Thoracic aorta (tissue), 2 donors: ENCODE measurements at places on chromosomes 16 and 17.

- no peak for DNase-seq
These were observed 10.0 kb downstream of the TUFM start for GRCh38 chr16:28835864-28836760.

- DNase-seq = no peak
These were observed 218 bp downstream of the TNRC6C start for GRCh38 chr17:77958716-77959125.

GRCh38 chr17:57422574-57423164 lies 166.3 kb downstream of the MSI2 start:
- peak; percentile 40 for DNase-seq

GRCh38 chr16:23960081-23960885 lies 124.5 kb downstream of the PRKCB start:
- DNase-seq = no peak

DNA sequence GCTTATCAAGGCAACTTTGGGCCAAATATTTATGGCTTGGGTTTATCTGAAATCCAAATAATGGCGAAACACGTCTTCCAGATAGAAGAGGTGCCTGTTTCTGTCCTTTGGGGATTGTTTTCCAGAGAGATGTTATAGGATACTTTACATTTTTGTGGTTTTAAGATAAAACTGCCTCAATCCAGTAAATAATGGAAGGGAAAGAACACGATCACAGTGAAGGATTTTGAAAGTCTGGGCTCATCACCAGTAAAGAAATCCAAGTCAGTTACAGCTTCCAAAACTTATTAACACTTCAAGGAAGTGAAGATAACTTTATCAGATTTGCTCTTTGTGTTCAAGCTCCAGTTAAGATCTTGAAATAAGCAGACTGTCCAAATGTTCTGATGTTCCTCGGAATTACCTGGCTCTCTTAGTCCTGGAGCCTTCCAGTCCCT lies 30.1 kb downstream of the DNAH2 start:
- DNase-seq = no peak

DNA sequence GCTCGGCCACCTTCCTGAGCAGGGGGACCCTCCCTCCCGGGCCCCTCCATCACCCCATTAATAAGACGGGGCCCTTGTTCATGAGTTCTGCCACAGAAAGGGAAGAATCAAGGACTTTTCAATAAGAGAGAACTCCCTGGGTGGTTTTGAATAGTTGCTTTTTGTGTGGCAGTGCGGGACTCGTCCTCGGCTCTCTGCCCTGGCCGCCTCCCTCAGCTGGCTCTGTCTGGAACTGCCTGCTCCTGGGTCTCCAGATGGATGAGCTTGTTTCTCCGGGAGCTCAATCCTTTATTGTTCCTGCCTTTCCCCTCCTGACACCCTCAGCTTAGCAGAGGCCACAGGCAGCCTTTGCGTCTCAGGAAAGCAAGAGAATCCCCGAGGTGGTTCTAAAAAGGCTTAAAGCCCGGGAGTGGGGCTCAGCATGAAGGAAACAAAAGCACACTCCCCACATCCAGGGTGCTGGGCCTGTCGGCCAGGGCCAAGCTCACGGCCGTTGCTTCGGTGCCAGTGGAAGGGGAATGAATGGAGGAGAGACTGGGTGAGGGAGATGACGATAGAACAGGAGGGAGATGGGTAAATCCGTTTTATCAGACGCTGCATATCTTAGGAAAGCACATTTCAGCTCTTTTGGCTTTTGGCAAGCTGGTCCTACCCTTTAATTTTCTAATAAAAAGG lies 60.2 kb downstream of the RAI1 start:
- DNase-seq = no peak

DNA sequence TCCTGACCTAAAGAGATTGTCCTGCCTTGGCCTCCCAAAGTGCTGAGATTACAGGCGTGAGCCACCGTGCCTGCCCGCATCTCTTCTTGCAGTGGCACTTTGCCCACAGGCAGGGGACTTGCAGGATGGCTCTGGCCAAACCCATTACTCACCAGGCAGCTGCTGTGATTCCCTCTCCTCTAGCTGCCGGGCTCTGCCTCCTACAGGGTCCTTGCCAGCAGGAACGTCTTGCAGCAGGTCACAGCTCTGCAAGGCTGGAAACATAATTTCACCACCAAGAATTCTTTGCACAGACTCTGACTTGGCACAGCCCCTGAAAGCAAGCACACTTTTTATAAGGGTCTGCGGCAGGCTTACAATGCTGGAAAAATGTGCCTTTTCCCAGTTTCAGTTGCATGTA lies 20.3 kb downstream of the COX4I1 start:
- no peak for DNase-seq

DNA sequence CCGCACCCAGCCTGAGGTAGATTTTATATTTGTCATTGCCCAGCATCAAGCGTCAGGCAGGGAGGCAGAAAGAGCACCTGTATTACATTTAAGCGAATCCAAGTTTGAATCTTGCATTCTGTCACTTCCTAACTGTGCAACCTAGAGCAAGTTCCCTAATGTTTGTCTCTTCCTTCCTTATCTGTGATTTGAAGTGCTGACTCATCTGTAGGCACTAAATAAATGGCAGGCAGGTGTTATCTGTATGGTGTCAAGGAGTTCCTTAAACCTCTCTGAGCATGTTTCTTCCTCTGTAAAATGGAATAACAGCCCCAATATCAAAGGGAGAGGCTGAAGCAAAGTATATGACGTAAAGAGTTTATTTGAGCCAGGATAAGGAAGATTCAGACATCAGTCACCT lies 24.3 kb downstream of the GP2 start:
- no peak for DNase-seq

GRCh38 chr16:20410121-20410723 lies 888 bp downstream of the ACSM5 start:
- no peak for DNase-seq

DNA sequence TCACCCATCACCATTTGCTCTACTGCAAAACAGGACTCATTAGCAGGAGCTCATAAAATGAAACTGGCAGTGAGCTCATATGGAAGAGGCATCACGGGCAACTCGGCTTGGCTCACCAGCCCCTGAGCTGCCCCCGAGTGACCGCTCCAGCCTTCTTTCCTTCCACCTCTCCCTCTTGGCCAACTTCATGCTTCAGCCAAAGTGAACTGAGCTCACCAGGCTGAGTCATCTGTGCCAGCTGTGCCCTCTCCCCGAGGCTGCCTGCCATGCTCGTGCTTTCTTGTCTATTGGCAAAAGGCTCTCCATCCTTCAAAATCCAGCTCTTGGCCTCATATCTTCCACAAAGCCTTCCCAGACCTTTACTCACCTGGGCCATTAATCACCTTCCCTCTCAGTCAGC lies 391.4 kb downstream of the WWOX start:
- peak; percentile 10 for DNase-seq

DNA sequence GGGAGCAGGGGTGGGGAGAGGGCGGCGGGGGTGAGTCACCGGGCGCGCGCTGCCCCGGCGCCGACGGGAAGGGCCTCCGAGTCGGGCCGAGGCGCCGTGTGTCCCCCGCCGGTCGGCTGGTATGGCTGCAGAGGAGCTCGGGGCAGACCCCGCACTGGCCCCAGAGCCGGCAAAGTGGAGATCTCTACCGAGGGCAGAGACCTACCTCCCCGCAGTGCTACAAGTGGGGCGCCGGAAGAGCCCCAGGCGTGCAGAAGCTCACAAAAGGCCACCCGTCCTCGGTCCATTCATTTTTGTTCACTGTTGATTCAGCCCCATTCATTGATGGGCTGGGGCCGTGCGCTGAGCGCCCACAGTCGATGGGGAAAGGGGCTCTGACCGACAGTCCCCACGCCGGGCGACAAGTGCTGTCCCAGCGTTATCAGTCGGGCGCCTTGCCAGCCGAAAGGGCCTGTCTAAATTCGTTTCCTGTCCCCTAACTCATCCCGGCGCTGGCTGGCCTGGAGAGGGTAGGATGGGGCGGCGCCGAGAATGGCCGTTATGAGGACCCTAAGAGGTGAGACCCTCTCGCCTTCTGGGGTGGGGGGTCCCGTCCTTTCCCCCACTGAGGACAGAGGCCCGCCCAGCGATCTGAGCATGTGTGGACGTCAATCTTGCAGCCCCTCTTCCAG lies 709 bp upstream of the ENO3 start:
- DNase-seq = no peak

GRCh38 chr17:5902181-5903140 lies 167.7 kb upstream of the WSCD1 start:
- no peak for DNase-seq

DNA sequence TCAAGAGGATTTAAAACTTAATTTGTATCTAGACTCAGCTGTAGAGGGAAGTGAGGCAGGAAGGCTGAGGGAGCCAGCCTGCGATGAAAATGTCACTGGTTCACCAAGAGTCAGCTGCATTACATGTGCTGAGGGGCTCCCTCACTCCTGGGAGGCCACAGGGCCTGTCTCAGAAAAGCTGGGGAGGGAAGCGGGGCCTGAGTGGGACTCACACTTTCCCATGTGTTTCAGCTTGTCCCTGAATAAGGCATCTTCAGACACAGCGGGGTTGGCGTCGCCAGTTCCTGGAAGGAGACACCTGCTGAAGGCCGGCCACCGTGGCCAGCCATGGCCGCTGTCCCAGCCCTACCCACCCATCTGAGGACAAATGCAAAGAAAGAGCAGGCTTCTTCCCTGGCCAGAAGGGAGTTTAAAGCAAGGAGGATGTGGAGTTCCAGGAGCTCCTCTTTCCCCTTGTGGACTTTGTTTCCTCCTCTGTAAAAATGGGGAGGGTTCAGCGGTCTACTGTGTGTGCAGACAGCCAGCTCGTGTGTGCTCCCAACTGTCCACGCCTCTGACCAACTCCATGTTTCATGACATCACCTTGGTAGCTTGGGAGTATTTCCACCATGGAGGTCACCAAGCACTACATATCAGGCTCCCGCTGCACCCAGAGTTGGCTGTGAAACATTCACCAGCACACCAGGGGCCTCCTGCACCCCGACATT lies 19.2 kb upstream of the MRPS23 start:
- DNase-seq = no peak

DNA sequence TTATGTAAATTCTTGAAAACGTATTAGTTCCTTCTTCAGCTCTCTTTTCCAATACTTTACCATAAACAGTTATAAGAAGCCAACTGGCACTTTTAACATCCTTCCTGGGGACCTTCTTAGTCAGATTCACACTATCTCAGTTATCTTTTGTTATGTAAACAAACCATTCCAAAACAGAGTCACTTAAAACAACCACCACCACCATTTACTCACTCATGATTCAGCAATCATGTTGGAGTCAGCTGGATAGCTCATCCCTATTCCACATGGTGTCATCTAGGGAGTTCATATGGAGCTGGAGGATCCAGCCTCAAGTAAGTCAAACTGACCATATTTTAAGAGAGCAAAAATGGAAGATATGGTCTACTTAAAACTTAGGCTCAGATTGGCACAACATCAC lies 240.3 kb upstream of the IRX3 start:
- no peak for DNase-seq

GRCh38 chr17:71104225-71104624 lies 934.9 kb downstream of the KCNJ2 start:
- no peak for DNase-seq

DNA sequence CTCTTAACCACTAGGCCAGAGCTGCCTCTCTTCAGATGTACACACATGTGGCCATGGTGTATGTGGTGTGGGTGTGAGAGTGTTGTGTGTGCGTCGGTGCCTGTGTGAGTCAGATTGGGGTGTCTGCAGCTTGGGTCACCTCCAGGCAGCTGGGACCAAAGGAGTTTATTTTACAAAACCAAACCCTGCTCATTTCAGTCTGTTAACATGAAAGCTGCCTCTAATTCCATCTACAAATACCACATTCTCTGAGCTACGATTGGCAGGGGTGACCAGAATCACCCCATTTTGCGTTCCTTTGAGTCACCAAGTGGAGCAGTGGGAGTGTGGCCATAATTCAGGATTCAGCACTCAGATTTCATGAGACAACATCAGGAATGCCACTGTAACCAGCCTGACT lies 105.3 kb downstream of the IRX5 start:
- DNase-seq = no peak

- DNase-seq = no peak
These were observed 21.8 kb upstream of the CACNG4 start for GRCh38 chr17:66942451-66943264.

DNA sequence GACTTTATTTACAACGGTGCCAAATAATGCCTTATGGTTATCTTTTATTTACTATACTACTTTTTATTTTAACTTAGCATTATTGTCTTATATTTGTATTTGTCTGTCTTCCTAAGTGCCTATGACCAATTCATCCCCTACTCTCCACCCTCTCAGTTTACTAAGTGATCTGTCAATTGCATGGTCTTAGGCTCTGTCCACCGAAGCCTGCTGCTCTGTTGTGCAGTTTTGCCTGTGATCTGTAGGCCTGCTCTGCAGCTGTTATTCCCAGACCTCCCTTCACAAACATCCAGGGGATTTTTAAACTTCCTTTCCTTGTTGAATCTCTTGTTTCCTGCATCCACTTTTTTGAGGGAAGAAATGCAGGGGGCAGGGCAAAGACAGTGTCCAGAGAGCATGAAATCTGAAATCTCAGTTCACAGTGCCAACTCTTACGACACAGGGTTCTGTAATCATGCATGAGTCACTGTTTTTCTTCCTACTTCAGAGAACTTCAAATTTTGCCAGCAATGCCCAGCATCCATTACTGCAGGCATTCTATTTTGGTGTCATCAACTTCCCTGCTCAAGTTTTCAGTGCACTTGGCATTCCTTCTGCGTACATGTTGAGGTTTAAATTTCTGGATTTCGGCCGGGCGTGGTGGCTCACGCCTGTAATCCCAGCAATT lies 11.4 kb downstream of the SLFN5 start:
- peak; percentile 56 for DNase-seq

DNA sequence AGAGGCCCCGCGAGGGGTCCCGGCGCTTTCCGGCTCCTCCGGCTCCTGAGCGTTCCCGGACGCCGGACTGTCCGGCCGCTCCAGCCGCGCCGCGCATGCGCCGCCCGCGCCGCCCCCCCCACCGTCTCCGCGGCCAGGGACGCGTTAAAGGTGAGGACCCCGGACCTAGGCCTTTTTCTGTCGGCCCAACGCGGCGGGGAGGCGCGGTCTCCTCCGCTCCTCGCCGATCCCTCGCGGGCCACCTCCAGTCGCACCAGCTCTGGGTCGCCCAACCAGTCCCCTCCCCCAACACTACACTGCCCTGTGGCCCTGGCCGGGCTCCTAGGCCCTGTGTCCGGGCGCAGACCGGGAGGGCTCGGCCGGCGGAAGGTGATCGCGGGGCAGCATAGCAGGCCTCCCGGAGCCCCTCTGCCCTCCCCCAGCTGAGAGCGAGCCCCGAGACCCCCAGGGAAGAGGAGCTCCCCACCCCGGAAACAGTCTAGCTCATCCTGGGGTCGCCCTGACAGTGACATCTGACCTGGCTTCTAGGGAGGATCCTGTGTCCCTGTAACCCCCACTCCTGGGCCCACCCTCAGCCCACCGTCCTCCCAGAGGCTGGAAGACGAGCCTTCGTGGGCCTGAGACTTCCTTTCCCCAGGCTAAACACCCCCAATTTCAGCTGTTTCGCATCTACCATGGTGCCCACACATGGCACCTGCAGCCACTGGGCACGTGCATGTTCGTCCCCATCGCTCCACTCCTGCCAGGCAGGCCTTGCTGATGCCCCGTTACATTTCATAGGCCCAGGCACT lies 14.7 kb upstream of the BCAR1 start:
- DNase-seq = no peak

DNA sequence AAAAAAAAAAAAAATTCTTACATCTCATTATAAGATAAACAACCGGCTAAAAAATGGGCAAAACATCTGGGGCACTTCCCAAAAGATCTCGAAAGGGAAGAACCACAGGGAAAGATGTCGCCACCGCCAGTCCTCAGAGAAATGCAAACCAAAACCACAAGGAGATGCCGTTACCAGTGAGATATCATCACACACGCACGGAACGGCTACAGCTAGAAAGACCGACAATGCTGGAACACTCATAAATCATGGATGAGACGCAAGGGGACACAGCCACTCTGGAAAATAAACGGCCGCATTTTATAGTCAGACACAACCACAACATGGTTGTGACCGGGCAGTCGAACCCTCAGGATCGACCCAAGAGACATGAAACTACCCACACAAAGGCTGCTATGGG lies 24.5 kb downstream of the WDR45B start:
- no peak for DNase-seq
